Right atrium auricular region (tissue), 2 donors: ENCODE measurements at places on chromosomes 1 and 21. TPM values are rescaled to one million over a fixed set of nuclear protein-coding genes. Genes with fewer than 3 reads are reported as not detected.

DNA sequence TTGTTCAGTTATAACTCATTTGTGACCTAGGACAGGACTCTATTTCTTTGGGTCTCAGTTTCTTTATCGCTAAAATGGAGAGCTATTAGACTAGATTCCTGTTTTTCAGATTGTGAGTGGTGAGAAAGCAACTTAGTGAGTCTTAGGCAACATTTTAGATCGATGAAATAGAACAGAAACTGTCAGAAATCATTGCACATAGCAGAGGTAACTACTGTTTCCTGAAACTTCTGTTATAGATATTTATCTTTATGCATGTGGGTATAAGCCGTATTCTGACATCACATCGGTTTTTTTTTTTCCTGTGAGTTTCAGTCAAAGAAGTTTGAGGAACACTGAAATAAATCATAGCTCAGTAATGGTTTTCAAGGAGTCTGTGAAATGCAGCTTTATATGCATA lies 42.1 kb upstream of the DNAJC6 start:
- no peak for DNase-seq
- no peak overlapping the region for H3K27ac ChIP-seq
- H3K36me3 ChIP-seq, result no peaks in the 10 kb centered on the region
- no peaks in the 10 kb centered on the region for H3K27me3 ChIP-seq

- no peaks in the 10 kb centered on the region for H3K36me3 ChIP-seq
Measured at GRCh38 chr1:202046227-202046626, 35.8 kb downstream of the ELF3 start.

- no peaks in the 10 kb centered on the region for H3K36me3 ChIP-seq
- no peak overlapping the region for H3K4me3 ChIP-seq
- H3K27me3 ChIP-seq, result no peaks in the 10 kb centered on the region
- H3K27ac ChIP-seq, result no peak overlapping the region
Measured at GRCh38 chr1:210676539-210676938, 347.8 kb downstream of the HHAT start.

Gene ALG14
- total RNA-seq, result 0.74 TPM
